ENCODE measurements at places on chromosomes 7 and 10. TPM values are rescaled to one million over a fixed set of nuclear protein-coding genes. Genes with fewer than 3 reads are reported as not detected.
A peak's percentile ranks its signal among the peaks of the same experiment; 100 is the strongest.

Gene ZC3HAV1L
- total RNA-seq = 7.8 TPM

Gene CPN1
- not detected for total RNA-seq

Gene FAM24B
- 2.8 TPM for total RNA-seq

Gene SUFU
- total RNA-seq = 15.7 TPM

GRCh38 chr10:6386346-6386745 is 183.6 kb downstream of the PFKFB3 start:
- H3K27ac ChIP-seq = no peak overlapping the region
- H3K27me3 ChIP-seq = no peaks in the 10 kb centered on the region
- H3K36me3 ChIP-seq = no peaks in the 10 kb centered on the region
- peak; percentile 51 for DNase-seq
- H3K4me1 ChIP-seq = peaks cover 24% of the 10 kb centered on the region
- H3K4me3 ChIP-seq = no peak overlapping the region

- H3K27ac ChIP-seq = peak overlapping the region; percentile 93
- H3K4me3 ChIP-seq = no peak overlapping the region
- DNase-seq = no peak
Measured at GRCh38 chr10:102814873-102815661, 22.1 kb downstream of the CYP17A1 start.

Gene FEZF1
- total RNA-seq = not detected

DNA sequence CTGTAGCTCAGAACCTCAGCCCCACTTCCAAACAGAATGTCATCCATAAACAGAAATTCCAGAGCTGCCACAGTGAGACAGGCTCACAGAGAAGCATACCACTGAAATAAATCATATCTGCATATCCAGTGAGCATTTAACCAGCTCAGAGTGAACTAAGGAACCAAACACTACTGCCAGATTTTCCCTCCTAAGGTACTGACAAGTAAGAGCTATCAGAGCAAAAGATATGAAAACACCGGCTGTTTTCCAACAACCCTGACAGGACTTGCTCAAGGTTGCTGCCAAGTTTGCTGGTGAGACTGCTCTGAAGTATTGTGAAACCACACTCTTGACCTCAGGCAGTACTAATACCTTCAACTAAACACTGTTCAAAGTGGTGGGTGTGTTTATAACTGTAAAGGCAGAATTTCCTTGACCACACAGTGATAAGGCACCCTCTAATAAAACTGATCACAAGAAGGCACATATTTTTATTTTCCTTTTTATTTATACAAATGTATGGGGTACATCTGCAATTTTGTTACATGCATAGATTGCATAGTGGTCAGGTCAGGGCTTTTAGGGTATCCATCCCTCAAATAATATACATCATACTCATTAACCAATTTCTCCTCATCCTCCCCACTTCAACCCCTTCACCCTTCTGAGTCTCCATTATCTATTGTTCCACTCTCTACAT is 18.3 kb downstream of the SGMS1 start:
- H3K27ac ChIP-seq = peak overlapping the region; percentile 33
- no peak for DNase-seq
- no peaks in the 10 kb centered on the region for H3K27me3 ChIP-seq
- H3K4me3 ChIP-seq = no peak overlapping the region
- H3K36me3 ChIP-seq = no peaks in the 10 kb centered on the region
- peaks cover 65% of the 10 kb centered on the region for H3K4me1 ChIP-seq

DNA sequence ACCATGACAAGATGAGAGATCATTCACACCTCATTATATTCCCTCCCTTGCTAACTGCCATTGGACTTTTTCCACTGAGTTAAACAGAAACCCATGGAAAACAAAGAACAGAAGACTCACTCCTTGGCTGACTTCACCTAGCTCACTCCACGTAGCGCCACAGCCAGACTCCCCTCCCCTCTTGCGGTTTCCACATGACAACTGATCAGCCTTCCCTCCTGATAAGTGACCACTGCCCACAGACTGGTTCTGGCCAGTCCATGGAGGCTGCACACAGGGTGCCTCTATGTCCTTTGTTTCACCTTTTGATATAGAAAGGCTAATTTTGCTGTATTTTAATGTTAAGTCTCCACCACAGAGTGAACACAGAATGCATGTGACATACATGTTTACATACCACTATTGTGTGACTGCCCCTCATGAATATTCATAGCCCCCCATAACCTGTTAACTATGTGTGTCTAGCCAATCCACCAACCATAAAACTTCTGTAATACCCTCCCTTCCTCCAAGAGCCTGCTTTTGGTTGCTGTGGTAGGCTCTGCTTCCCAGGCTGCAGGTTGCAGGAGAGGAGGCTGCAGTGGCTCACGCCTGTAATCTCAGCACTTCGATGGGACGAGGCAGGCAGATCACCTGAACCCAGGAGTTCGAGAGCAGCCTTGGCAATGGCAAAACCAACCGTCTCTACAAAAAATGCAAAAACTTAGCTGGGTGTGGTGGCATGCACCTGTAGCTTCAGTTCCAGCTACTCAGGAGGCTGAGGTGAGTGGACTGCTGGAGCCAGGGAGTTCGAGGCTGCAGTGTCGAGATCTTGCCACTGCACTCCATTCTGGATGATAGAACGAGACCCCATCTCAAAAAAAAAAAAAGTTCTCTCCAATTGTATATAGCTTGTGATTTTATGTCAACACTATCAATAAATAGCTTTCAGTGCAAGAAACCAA is 10.0 kb upstream of the IFIT5 start:
- H3K27me3 ChIP-seq = no peaks in the 10 kb centered on the region
- H3K36me3 ChIP-seq = peaks cover 19% of the 10 kb centered on the region
- H3K27ac ChIP-seq = no peak overlapping the region
- H3K4me3 ChIP-seq = no peak overlapping the region
- no peak for DNase-seq

DNA sequence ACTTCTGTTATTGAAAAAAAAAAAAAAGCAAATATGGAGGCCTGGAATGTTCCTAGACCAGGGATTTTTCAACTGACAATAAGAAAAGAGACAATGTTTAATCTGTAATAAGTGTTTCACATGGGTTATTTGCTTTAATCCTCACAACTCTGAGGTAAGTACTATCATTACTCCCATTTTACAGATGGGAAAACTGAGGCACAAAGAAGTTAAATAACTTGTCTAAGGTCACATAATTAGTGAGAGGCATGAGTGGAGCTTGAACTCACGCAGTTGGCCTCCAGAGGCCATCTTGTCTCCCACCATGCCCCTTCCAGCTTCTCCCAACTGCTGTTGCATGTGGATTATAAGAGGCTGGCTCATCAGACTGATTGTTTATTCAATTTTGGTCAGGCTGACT is 36.6 kb upstream of the CREB5 start:
- DNase-seq = no peak
- no peak overlapping the region for H3K27ac ChIP-seq
- H3K27me3 ChIP-seq = no peaks in the 10 kb centered on the region
- no peak overlapping the region for H3K4me3 ChIP-seq

Gene CEP55
- total RNA-seq = 2.4 TPM

Gene CLRN3
- total RNA-seq = not detected

Gene ZNF511
- total RNA-seq = 37.5 TPM

GRCh38 chr10:44337081-44337480 is 47.8 kb downstream of the CXCL12 start:
- H3K4me1 ChIP-seq = no peaks in the 10 kb centered on the region
- no peak for DNase-seq
- no peaks in the 10 kb centered on the region for H3K36me3 ChIP-seq
- H3K27me3 ChIP-seq = no peaks in the 10 kb centered on the region
- H3K27ac ChIP-seq = no peak overlapping the region

GRCh38 chr10:79353000-79353406 is 5.7 kb downstream of the PPIF start:
- H3K27ac ChIP-seq = no peak overlapping the region
- H3K36me3 ChIP-seq = peaks cover 9% of the 10 kb centered on the region
- DNase-seq = no peak
- peaks cover 14% of the 10 kb centered on the region for H3K4me1 ChIP-seq

DNA sequence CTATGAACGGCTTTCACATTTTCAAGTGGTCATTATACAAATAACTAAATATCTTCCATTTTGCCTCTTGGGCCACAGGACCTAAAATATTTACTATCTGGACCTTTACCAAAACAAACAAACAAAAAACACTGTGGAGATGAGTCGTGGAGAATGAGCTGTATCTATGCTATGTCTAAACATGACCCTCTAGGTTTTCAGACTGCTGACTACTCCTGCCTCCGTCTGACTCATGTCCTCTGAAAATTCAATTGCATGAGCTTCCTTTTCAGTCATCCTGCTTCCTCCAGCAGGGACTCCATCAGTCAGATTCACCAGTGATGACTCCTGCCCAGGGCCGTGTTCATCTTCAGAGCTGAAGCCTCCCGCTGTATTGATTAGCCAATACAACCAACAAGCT is 96.8 kb downstream of the COL28A1 start:
- no peak for DNase-seq
- no peak overlapping the region for H3K27ac ChIP-seq
- H3K4me3 ChIP-seq = no peak overlapping the region
- no peaks in the 10 kb centered on the region for H3K36me3 ChIP-seq

DNA sequence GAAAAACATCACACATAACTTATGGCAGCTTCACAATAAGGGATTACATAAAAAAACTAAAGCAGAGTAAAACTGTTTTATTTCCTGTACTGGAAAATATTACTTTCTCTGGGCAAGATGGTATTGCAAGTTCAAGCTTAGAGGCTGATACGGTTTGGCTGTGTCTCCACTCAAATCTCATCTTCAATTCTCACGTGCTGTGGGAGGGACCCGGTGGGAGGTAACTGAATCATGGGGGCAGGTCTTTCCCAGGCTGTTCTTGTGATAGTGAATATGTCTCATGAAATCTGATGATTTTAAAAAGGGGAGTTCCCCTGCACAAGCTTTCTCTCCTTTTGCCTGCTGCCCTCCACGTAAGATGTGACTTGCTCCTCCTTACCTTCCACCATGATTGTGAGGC is 5.1 kb upstream of the LRRC27 start:
- H3K27me3 ChIP-seq = no peaks in the 10 kb centered on the region

- H3K4me1 ChIP-seq = no peaks in the 10 kb centered on the region
- no peak overlapping the region for H3K27ac ChIP-seq
- no peaks in the 10 kb centered on the region for H3K36me3 ChIP-seq
Measured at GRCh38 chr7:98553666-98554065, 63.4 kb upstream of the NPTX2 start.

GRCh38 chr7:48421357-48421756 is 250.1 kb downstream of the ABCA13 start:
- H3K4me3 ChIP-seq = no peak overlapping the region
- DNase-seq = no peak
- no peaks in the 10 kb centered on the region for H3K4me1 ChIP-seq
- H3K27ac ChIP-seq = no peak overlapping the region
- H3K36me3 ChIP-seq = no peaks in the 10 kb centered on the region

DNA sequence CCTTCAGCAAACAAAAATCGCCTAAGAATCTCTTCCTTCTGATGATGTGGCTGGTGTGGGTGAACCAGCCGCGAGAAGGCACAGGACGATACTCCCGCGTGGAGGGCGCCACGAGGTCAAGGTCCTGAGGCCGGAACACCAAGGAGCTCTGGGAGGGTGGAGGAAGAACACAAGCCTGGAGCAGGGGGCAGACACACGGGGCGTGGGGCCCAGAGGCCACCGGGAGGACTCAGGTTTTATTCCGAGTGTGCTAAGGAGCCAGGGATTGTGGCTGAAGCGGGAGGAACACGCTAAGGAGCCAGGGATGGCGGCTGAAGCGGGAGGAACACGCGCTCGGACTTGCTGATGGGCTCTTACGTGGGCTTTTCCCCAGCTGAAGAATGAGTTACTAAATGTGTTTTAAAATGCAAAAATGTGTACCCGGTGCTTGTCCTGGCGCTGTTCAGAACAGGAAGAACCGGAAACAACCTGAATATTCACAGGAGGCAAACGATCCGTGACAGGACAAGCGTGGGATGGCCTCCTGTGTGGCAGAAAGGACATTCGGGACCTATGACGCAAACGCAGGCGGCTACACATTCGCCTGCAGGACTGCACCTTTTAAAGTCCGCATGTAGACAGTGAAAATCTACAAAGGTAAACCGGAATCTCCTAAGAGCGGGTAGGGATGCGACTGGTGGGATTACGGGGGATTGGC is 64.0 kb downstream of the MAD1L1 start:
- no peak for DNase-seq
- H3K4me3 ChIP-seq = no peak overlapping the region
- peaks cover 10% of the 10 kb centered on the region for H3K4me1 ChIP-seq
- H3K27ac ChIP-seq = no peak overlapping the region
- no peaks in the 10 kb centered on the region for H3K36me3 ChIP-seq

- H3K27me3 ChIP-seq = no peaks in the 10 kb centered on the region
- H3K36me3 ChIP-seq = no peaks in the 10 kb centered on the region
- no peak for DNase-seq
- no peak overlapping the region for H3K4me3 ChIP-seq
- no peak overlapping the region for H3K27ac ChIP-seq
Measured at GRCh38 chr7:13702251-13702650, 287.2 kb downstream of the ETV1 start.

Gene VOPP1
- total RNA-seq = 27.2 TPM
